Effector memory CD4-positive, alpha-beta T cell (primary cell): ENCODE measurements at places on chromosomes 1 and 21.

GRCh38 chr1:151858886-151859665, 5.6 kb upstream of the THEM5 start:
- DNase-seq: no peak

DNA sequence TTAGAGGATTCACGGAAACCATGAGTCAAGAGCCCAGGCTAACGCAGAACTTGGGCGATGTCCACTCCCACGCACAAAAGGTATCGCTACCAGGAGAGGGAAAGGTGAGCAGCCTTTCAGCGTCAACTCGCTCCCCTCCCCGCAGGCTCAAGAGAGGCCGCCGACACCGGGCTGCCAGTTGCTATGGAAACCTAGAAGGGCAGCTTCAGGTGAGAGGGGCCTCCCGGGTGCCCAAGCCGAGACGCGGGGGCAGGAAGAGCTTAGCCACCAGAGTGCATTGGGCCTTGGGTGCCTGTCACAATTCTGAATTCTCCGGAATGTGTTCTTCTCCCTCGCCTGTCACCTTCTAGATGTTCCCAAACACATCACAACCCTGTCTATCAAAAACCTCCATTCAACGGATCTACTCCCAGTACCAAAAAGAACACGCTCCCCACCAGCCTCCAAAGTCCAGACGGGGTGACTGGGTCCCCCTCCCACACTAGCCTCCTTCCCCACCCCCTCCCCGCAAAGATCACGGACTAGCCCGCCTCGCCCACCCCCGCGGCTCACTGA, 694 bp downstream of the MEAF6 start:
- peak; percentile 39 for DNase-seq

GRCh38 chr1:97505816-97506215, 415.0 kb downstream of the DPYD start:
- DNase-seq: no peak

DNA sequence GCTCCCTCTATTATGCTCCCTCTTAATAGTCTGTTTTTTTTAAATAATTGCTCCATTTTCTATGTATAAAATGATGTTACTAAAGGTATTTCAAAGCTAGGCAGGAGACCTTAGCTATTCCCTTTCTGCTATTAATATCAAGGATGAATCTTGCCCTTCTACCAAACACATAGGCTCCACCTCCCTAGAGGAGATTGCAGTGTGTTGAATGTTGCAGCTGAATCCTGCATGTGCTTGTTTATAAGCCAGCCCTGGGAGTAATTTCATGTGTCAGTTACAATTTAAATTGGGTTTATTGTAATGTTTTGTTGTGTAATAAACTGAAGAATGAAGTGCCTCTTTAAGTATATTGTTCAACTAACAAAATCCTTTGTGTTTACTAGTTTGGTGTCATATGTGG, 66.0 kb downstream of the TMEM200B start:
- DNase-seq: no peak

DNA sequence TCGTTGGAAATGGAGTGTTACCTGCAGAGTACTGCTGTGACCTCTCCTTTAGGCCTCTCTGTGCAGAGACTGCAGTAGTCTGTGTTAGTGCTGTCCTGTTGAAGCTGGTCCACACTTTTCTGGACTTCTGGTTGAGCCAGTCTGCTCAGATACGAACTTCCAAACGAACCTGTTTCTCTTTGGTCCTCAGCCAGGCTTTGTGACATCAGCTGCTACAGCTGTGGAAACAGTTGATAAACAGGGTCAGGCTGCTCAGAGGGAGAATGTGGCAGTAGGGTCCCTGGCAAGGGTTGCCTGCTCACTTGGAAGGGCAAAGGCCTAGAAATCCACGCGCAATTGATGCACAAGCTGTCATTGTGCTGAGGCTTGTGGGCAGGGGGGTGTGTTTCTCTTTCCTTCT, 98.8 kb downstream of the NOS1AP start:
- DNase-seq: no peak
